Activated T-cell treated with anti-CD3 and anti-CD28 coated beads for 1 hour (primary cell): ENCODE measurements at places on chromosomes 11 and 22.

- no peak for DNase-seq
These were observed 510.4 kb downstream of the NELL1 start for GRCh38 chr11:21179770-21180169.

- DNase-seq = no peak
These were observed 45.6 kb downstream of the USP28 start for GRCh38 chr11:113829751-113830150.

DNA sequence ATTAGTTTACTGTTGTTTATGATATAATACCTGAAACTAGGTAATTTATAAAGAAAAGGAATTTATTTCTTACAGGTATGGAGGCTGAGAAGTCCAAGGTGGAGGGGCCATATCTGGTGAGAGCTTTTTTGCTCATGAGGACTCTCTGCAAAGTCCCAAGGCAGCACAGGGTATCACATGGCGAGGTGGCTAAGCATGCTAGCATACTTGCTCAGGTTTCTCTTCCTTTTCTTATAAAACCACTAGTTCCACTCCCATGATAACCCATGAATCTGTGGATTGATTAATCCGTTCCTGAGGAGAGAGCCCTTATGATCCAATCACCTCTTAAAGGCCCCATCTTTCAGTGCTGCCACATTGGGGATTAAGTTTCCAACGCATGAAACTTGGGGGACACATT lies 82.7 kb downstream of the PHF21A start:
- DNase-seq = no peak

- no peak for DNase-seq
These were observed 113.8 kb upstream of the PITPNB start for GRCh38 chr22:28032861-28033260.

GRCh38 chr11:102559839-102560238 lies 29.3 kb upstream of the MMP7 start:
- DNase-seq = no peak
